ENCODE measurements at places on chromosomes 7 and 10.

DNA sequence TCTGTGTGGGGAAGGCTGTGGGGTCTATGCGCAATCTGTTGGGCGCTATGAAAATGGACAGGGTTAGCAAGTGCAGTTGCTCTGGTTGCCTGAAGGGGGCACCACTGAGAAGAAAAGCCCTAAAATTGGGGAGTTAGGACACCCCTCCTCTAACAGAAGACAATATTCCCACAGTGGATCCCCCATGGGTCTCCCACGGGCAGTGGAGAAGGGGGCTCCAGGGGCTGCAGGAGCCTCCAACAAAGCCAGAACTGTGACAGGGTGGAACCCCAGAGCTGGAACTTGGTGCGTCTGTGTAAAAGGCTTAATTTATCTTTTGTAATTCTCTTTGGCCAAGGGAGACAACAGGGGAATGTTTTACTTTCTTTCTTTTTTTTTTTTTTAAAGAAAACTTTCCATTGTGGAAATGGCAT lies 12.5 kb upstream of the COL13A1 start:
- no peak for ATAC-seq

DNA sequence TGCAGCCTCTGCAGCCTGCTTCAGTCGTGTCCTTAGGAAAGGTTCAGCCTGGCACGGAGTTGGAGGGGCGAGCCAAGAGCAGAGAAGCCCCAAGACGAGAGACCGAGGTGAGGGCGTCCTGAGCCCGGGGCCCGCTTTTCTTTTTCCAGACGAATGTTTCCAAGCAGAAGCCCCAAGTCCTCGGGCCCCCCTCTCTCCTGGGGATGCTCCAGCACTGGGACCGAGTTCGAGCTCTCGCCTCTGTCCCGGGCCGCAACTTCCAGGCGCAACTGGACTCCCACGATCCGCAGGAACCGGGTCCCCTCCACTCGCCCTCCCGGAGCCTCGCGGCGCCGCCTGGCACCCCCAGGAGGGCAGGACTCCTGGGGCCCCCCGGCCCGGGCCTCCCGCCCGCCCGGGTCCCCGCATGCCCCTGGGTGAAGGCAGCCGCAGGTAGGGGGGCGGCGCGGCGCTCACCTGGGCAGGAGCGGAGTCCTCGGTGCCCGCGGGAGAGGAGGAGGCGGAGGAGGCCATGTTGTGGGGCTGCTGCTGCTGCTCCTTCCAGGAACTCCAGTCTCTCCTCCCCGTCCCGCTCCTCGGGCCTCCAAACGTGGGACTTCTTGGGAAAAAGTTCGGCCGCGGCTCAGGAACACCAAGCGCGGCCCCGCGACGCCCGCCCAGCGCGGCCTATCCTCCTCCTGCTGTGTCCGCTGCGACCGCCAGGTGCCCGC lies 45.3 kb upstream of the CDK1 start:
- ATAC-seq = peak; percentile 68

- no peak for ATAC-seq
These were observed 11.3 kb downstream of the NPTX2 start for GRCh38 chr7:98628418-98628817.

DNA sequence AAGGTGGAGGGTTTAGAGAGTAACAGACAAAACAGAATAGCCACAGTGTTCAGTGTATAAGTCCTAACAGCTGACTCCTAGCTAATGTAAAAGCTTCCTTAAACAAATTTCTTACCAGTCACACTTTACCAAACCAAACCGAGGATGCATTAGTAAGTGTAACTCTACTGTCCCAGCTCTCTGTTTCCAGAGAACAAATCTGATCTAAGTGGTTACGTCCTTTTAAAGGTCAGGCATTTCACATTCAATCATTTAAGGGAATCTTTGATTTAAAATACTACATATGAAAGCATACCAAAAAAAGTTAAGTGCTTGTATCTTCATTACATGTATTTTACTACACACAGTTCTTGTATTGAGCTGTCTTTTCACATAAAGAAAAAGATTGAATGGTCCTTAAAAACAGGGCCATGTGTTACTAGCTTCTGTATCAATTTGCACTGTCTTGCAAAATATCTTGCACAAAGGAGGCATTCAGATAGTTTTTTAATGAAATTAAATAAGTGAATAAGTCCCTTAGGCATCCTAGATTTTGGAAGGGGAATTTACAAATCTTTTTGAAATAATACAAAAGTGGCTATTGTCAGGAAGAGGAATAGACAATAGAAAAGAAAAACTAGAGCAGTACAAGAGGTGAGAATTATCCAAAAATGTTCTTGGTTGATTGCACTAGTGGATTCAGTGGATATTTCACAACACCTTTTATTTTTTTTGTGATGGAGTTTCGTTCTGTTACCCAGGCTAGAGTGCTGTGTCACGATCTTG lies 58.4 kb upstream of the SPOCK2 start:
- ATAC-seq = no peak

DNA sequence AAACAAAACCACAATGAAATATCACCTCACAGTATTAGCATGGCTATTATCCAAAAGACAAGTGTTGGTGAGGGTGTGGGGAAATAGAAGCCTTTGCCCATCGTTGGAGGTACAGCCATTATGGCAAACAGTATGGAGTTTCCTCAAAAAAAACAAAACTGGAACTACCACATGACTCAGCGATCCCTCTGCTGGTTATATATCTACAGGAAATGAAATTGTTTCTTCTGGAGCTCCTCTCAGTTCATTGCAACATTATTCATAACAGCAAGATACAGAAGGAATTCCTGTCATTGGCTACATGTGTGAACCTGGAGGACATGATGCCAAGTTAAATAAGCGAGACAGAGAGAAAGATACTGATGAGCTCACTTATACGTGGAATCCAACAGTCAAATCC lies 2.4 kb upstream of the UBE3C start:
- no peak for ATAC-seq

- no peak for ATAC-seq
These were observed 72.9 kb upstream of the POM121L12 start for GRCh38 chr7:52962402-52963076.

- no peak for ATAC-seq
These were observed 41.4 kb upstream of the PNLIPRP3 start for GRCh38 chr10:116385994-116386809.

DNA sequence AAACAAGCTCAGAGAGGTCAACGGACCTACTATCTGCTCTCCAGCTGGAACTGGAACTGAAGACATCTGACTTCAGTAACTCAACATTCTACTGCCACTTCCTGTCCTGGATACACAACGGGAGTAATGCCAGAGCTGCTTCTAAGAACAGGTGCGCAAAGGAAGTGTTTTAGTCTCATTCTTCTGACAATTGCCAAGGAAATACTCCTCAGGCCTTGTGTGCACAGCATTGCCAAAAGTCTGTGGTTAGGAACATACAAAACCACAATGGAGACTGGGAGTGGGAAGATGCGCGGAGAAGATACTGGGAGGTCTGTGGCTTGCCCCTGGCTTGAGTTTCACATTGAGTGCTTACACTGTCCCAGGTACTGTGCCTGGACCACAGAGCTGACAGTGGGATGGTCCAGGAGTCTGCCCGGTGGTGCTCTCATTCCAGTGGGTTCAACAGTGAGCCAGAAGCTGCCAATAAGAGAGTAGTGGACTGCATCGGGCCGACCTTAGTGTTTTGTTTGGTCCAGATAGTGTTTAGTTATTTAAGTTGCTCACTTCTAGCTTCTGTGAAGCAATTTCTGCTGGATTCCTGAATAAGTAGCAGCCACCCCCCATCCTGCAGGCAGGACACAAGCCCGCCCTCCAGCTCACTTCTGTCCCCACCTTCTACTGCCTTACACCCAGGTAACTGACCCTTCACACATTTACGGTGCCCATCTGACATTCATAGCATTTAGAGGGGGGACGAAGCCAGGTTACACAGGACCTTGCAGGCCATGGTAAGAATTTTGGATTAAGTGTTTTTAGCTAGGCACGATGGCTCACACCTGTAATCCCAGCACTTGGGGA lies 10.3 kb downstream of the TBL2 start:
- ATAC-seq = peak; percentile 43

- ATAC-seq = no peak
These were observed 506.7 kb downstream of the DNAJB6 start for GRCh38 chr7:157843336-157844140.

DNA sequence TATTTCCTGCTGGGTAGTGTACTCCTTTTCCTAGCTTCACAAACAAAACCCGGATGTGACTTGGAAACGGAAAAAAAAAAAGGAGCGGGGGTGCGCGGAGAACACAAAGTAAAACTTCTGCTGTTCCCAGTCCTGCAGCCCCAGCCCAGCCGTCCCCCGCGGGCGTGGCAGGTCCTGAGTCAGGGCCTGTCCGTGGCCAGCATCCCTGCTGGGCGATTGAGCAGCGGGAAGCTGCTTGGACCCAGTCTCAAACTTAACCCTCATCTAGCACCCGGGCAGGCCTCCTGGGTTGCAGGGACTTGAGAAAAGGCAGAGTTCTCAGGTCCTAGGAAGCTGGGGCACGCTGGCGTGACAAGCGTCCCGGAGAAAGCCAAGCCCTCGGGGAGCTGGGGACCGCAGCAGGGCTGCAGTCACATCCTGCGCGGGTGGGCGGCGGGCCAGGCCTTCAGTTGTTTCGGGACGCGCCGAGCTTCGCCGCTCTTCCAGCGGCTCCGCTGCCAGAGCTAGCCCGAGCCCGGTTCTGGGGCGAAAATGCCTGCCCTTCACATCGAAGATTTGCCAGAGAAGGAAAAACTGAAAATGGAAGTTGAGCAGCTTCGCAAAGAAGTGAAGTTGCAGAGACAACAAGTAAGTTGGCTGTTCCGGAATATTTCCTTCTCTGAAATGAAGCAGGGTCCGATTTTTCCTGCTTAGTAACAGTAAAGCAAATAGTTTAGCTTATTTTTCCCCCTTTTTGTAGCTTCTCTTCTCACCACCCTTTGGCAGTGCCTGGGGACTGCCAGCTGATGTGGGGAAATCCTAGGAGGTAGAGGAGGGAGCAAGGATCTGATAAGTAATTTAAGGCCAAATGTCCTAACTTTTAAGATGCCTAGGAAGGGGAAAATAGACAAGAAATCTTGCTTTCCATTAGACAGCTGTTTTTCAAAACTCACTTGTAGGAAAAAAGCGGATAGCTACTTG lies at the start of gene GNG11:
Gene GNG11, plus strand, starts transcription at position 129 of the 960 bp plus-strand sequence. Its CDS starts 403 bp downstream, at position 532.
- peak; percentile 77 for ATAC-seq

DNA sequence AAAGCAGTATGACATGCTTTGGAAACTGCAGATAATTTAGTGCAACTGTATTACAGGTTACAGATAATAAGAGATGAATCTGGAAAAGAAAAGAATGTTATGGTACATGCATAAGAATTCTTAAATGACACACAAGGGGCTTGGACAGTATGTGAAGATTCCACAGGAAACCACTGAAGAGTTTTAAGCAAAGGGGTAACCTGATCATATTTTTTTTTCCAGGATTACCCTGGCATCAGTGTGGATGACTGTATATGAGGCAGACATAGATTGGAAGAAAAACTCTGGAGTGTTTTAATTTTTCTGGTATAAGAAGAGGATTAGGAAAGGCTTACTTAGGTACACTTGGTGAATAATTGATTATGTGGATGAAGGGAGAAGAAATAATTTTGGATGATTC lies 8.1 kb downstream of the TFPI2 start:
- no peak for ATAC-seq

Data from activated T-helper 17 cell treated with anti-CD3 and anti-CD28 coated beads, Interleukin-2, amount 50 U/mL, for 72 hours (primary cell).